Pulmonary artery endothelial cell (primary cell): ENCODE measurements at places on chromosomes 6 and 20. TPM values are rescaled to one million over a fixed set of nuclear protein-coding genes. Genes with fewer than 3 reads are reported as not detected.
A peak's percentile ranks its signal among the peaks of the same experiment; 100 is the strongest.

DNA sequence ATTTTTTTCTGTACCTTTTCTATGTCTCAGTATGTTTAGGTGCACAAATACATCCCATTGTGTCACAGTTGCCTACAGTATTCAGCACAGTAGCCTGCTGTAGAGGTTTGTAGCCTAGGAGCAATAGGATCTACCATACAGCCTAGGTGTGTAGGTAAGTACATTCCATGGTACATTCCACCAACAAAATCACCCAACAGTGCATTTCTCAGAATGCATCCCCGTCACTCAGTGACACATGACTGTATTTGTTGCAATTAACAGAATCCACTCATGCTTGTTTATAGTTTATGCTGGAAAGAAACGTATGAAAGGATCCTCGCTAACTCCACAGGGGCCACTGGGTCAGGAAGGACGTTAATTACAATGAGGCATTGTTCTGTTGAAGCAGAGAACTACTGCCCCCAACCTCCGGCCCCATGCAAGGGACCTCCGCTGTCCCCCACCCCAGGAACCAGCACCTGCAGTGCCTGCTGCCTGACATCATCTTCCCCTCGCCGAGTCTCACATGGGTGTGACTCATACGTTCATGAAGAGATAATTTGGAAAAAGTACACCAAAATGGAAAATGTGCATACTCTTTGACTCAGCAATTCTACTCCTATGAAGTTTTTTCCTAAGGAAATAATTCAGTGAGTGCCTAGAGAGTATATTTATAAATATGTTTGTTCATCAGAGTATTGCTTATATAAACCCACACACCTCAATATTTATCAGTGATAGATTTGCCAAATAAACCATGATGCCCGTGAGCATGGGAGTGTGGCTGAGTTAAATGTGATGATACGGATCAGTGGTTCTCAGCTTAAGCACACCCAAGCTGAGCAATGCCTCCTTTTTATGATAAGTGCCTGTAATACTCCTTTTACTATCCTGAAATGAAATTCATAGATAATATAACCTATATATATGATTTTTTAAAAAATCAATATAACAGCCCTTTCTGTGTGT is 156.4 kb upstream of the ECI2 start:
- DNase-seq, result peak; percentile 67

- peak; percentile 71 for DNase-seq
Measured at GRCh38 chr6:147166360-147166944, 37.8 kb upstream of the STXBP5 start.

- DNase-seq, result no peak
Measured at GRCh38 chr6:106519460-106520394, 109.6 kb downstream of the RTN4IP1 start.

DNA sequence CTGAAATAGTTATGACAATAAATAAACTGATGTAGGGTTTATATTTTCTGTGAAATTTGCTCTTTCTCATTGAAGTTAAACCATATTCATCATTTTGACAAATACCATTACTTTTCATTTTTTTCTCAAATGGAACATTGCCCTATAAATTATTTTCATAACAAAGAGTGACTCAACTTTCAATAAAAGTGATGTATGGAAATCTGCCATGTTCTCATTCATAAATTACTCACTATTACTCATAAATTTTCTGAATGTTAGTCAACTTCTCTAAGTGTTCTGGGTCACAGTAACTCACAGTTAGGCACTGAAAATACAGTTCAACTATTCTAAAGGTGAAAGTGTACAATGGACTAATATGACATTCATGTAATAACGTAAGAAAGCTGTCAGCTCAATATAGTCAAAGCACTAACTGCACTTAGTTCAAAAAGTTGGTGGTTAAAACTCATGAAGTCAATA is 19.0 kb upstream of the STX11 start:
- DNase-seq, result no peak

- DNase-seq, result no peak
Measured at GRCh38 chr6:19866173-19866984, 29.2 kb downstream of the ID4 start.

DNA sequence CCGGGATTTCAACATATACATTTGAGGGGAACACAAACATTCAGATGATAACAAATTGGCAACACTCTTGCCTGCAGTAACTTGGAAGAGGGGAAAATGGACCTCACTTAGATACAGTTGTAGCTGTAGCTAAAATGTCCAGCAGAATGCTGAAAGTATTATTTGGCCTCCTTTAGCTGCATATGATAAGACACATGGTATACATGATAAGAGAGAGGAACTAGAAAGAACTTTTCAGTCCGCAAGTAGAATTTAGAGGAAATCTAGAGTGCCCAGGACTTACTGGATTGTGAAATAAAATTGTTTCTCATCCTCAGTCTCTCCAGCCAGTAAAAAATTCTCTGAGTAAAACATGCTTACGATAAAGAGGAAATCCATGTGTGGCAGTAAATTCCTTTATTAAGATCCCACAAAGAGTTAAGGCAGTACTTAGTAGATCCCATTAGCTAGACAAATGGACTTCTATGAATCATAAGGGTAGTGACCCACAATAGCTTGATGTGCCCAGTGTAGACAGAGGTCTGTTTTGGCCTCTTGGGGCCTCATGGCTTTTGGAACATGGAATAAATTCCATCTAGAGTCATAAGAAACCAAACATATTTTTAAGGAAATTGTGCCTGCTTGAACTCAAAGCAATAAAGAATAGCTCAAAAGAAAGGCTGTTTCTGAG is 87.9 kb upstream of the RBM24 start:
- no peak for DNase-seq

GRCh38 chr6:2909718-2910117 is 6.6 kb upstream of the SERPINB9 start:
- DNase-seq, result no peak

DNA sequence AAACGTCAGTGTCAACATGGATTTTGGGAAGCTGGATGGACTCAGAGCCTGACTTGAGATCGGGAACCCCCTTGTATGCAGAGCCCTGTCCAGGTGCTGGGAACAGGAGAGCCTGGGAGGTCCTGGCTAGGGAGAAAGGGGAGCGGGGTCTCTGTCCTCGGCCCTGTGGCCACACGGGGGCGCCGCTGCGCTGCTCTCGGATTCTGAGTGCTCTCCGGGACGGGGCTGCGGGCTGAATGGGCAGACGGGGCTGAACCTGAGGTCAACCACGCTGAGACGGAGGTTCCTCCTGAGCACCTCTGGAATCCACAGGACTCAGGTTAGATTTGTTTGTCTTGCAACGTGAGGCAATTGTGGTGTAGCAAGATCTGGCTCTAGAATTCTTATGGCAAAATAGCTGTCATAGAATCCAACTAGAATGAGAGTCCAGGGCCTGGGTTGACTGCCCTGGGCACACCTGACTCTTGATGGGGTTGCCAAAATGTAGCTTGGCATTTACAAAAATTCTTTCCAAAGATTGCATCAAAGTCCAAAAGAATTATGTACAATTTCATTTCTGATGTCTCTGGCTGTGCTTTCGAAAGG is 20.6 kb upstream of the HLA-F start:
- peak; percentile 2 for DNase-seq

- DNase-seq, result no peak
Measured at GRCh38 chr6:135576055-135576454, 78.5 kb upstream of the AHI1 start.

DNA sequence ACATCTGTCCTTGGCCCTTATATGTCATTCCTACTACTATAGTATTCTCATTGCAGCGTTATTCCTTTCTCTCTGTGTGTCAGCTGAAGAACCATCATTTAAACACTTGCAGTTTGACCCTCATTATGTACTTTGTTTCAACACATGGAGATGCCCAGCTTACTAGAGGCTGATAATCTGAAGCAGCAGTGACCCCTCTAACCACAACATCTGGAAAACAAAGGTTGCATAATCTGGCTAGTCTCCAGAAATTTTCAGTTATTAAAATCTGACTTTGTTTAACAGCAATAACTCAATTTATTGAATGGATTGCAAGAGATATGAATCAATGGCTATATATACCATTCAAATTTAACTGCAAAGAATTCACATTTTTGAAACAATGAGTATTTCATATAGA is 6.6 kb upstream of the PHIP start:
- DNase-seq, result no peak

- no peak for DNase-seq
Measured at GRCh38 chr20:48467622-48468021, 360.2 kb downstream of the PREX1 start.

- no peak for DNase-seq
Measured at GRCh38 chr6:154878871-154879491, 116.1 kb upstream of the TIAM2 start.

- DNase-seq, result no peak
Measured at GRCh38 chr20:18837718-18838117, 24.1 kb downstream of the SCP2D1 start.

DNA sequence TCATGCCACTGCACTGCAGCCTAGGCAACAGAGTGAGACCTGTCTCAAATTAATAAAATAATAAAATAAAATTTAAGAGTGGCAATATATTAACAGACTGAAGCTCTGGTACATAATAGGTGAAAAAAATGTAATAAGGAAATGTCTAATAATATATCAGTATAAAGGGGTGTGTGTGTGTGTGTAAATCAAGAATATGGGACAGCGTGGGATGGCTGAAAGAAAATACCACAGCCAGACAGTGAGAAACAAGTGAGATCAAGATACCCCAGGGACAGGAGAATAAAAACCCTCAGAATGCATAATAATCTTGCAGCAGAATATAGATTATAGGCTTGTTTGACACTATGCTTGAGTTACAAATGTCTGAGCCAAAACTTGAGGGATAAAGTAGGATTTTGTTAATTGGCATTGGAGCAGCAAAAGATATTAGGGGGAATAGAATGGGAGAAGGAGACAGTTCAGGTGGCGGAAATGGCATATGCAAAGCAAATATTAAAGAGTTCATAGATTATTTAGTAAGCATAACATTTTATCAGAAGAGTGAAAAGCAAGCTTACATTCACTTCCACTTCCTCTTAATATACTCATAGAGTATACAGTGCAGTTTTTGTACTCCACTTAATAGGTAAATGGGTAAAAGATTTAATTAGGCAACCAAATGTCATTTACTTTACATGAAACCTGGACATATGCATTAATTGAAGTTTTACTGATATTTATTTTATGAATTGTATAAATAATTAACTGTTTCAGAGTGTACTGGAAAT is 398.5 kb upstream of the GJE1 start:
- no peak for DNase-seq

DNA sequence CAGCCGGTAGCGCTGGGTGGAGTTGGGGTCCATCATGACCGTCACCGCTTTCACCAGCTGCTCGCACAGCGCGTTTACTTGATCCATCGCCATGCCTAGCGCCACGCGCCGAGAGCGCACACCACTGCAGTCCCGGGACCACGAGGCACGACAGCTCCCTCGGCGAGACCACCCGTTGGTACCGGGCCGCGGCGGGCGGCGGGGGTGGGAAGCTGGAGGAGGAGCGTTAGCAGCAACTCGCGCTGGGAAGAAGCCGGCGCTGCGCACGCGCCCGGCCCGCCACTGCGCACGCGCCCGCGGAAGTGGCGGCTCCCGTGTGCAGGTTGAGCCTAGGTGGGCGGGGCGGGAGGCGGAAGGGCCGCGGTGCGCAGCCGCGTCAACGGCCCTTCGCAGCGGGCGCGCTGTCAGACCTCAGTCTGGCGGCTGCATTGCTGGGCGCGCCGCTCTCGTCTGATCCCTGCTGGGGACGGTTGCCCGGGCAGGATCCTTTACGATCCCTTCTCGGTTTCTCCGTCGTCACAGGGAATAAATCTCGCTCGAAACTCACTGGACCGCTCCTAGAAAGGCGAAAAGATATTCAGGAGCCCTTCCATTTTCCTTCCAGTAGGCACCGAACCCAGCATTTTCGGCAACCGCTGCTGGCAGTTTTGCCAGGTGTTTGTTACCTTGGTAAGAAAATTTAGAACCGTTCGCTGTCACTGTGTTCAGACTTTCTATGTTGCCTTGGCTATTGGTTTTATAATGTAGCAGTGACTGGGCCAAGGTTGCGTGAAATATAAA is at the start of the genes POLH and XPO5:
Gene POLH, plus strand, starts transcription at position 414 of the 780 bp plus-strand sequence. CDS start 6,135 bp downstream, outside the sequence.
Gene XPO5, minus strand, starts transcription at position 267 of the 780 bp plus-strand sequence. Its CDS starts 174 bp downstream, at position 93.
- DNase-seq, result peak; percentile 75

DNA sequence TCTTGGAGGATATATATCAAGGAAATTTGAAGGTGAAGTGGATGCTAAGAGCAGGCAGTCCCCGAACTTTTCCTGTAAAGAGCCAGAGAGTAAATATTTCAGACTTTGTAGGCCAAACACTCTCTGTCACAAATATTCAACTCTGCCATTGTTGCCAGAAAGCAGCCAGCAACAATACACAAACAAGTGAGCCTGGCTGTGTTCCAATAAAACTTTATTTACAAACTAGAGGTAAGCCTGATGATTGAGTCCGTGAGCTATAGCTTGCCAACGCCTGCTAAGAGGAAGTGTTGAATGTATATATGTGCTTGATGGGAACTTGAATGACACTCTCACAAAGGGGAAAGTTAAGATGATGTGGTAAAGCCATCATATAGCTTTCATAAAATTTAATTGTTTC is 166.0 kb upstream of the PLN start:
- DNase-seq, result no peak

DNA sequence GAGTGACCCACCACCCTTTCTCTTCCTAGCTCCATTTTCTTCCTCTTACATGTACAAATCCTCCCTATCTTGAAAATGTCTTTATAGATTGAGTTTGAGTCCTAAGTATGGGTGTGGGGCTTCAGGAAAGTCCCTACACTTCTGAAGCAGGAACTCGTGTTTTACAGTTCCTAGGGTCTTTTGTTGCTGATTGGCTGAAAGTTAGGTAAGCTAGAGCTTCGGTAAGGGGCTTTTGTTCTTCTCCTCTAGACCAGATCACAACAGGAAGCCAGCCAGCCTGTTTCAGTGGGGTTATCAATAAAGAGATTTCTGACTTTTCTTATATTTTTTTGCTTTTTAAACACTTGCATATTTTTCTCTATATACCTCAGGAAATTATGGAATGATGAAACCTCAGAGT is 51.3 kb downstream of the CNR1 start:
- no peak for DNase-seq

DNA sequence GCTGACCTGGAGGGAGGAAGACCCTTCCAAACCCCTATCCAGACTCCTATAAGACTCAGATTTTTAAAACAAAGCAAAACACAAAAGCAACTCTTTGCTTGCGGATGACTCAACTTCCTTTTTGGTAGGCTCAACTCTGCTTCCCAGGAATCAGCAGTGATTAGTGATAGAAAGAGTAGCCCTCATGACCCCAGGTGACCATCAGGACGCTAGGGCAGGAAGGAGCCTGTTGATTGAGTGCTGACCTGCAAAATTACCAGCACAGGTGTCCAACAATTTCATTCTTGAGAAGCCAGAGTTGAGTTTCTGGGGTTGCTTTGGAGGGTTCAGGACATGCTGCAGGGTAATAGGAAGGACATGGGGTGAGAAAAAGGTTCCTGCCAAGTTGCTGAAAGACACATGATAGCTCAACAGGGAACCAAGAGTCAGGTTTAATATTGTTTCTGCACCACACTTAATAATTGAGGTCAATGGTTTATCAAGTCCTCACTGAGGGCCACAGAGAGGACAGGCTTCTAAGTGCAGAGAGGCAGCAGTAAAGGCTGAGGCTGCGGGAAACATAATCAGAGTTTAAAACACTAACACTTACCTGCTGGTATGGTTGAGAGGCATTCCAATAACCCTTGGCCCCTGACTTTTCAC is 67.4 kb upstream of the BMP2 start:
- no peak for DNase-seq

The PPP1R3G gene
- total RNA-seq, result 0.33 and 0.39 TPM in 2 replicates

The PRL gene
- total RNA-seq, result not detected in 2 replicates

The ANKRD66 gene
- total RNA-seq, result not detected in 2 replicates

The MAP7 gene
- total RNA-seq, result 0.66 and 0.74 TPM in 2 replicates

The LAMA5 gene
- 54.0 and 60.6 TPM in 2 replicates for total RNA-seq

The LGSN gene
- total RNA-seq, result not detected in 2 replicates

The CLIC5 gene
- 0.07 TPM in 1 of 2 replicates, not detected in the other for total RNA-seq

The MARCKS gene
- 171 TPM in 2 replicates for total RNA-seq

The C20orf204 gene
- total RNA-seq, result 1.7 and 1.9 TPM in 2 replicates

The RPS21 gene
- 478 and 921 TPM in 2 replicates for total RNA-seq

The TAPBP gene
- 48.7 and 71.1 TPM in 2 replicates for total RNA-seq

The PTK7 gene
- total RNA-seq, result 2.6 and 5.8 TPM in 2 replicates

The HLA-DQA2 gene
- total RNA-seq, result not detected in 2 replicates

The CTAGE9 gene
- total RNA-seq, result not detected in 2 replicates

The PNPLA1 gene
- total RNA-seq, result not detected in 2 replicates
